ENCODE measurements at places on chromosomes 7 and 10.
A peak's percentile ranks its signal among the peaks of the same experiment; 100 is the strongest.

DNA sequence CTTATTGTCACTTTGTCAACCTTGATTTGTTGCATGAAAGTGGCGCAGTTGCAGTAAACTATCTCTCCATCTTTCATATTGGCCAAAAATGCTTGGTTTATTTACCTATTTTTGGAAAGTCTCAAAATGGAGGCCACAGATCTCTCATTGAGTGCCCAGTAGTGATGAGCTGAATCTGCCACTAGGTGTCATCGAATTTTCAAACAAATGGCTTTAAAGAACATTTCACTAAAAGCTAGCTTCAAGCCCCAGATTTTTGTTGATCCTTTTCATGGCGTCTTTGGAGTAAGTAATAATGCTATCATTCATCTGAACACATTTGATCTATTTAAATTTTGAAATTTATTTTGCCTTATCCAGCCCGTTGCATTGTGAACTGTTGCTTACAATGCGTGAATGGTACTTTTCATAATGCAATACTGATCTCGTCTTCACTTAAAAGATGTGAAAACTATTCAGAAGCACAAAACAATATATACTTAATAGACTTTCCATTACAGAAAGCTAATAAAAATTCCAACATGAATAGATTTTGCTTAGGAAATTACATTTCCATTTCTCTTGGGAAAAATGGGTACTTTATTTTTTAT lies 236.2 kb downstream of the DNAJB9 start:
- DNase-seq: peak; percentile 15

GRCh38 chr7:30923009-30923773 lies 11.5 kb downstream of the AQP1 start:
- DNase-seq: no peak

DNA sequence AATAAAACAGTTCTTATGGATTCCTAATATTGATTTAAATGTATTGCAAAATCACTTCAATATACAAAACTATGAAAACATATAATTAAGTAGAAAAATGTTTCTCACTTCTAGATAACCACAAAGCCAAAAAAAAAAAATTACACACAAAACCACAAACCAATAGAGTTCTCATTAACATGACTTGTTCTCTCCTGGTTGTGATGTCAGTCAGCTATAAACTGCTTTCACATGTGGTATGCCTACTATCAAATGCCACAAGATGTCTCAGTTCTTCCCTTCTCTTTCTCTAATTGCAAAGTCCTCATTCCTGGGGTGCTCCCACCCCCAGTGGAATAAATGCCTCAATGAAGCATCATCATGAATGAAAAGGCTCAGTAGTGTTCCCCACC lies 16.6 kb downstream of the GNAI1 start:
- DNase-seq: no peak

GRCh38 chr10:68628576-68629127 lies 68.5 kb downstream of the TET1 start:
- no peak for DNase-seq

DNA sequence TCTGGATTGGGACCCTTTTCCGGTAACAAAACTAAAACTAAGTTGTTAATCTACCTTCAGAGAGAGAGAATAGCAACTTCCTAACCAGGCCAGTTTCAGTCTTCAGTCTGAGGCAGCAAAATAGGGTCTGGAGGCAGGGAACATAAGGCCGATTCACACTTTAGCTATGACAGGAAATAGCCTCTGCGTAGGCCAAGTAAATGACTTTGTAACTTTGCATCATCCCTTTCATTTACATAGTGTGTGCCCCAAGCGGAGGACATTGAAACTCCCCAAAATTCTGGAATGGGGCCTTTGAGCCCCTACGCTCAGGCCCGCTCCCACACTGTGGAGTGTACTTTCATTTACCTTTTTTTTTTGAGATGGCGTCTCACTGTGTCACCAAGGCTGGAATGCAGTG lies 1.7 kb upstream of the UPP1 start:
- no peak for DNase-seq

- no peak for DNase-seq
These were observed 16.8 kb downstream of the DOCK1 start for GRCh38 chr10:126921974-126922525.

GRCh38 chr10:52334595-52334994 lies 20.5 kb downstream of the DKK1 start:
- no peak for DNase-seq

DNA sequence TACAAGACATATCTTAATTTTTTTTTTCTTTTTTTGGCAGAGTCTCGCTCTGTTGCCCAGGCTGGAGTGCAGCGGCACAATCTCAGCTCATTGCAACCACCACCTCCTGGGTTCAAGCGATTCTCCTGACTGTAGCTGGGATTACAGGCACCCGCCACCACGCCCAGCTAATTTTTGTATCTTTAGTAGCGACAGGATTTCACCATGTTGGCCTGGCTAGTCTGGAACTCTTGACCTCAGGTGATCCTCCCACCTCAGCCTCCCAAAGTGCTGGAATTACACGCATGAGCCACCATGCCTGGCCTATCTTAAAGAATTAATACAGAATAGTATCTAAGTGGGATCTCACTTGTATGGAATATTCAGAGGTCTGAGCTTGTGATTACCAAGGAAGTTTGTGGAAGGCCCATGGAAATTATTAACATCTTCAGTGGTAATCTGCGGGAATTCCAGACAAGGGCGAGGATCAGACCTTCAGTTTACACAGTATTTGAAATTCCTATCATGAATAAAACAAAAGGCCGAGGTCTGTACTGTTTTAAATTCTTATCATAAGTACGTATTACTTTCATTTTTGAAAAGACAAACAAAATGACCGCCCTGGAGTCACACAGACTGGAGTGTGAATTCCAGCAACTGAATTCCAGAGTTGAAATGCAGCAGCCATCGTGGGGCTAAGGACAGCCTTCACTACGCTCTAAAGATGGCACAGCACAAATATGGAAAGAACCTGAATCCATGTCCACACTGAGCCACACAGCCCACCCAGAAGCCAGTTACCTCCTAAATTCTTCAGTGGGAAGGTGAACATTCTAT lies 16.7 kb downstream of the GPRIN2 start:
- DNase-seq: no peak
